ENCODE measurements at places on chromosomes 2 and 18.

- no peak for DNase-seq
These were observed 441.1 kb downstream of the LRATD1 start for GRCh38 chr2:15073664-15074063.

DNA sequence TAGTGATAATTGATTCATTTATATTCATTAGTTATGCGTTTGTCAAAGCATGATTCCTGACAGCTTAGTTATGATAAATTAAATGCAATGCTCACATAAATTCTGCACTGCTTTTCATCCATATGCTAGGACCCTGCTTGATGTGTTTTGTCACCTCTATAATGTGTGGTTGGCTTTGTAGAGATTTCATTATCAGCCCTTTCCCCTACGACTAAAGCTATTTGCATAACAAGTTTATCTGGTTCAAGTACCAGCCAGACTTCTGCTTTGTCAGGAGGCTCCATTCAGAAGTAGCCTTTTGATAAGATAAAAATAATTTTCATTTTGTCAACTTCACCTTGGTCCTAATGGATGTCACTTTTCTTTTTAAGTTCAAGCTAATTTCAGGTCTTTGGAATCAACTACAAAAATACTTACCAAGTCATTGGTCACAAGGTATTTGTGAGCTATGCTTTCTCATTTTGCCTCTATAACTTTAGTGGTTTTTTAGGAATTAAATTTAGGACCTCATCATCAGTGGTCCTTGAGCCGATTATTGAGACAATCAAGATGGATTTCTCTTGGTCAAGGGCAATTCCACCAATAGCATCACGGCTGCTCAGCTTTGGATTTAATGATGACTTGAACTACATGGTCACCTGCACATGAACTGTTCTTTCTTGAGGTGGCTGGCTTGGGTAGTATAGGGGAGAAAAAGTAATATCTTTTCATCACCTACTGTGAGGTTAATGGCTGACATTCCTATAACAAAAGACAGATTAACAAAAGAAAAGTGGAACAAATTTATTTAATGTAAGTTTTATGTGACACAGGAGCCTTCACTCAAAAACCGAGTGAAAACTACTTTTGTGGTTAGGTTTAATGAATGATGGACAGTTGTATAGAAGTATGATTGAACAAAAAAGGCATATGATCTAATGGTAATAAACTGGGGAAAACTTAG lies 162.1 kb downstream of the MYO3B start:
- no peak for DNase-seq

GRCh38 chr18:47420130-47420529 lies 168.7 kb upstream of the SKOR2 start:
- peak; percentile 70 for DNase-seq

GRCh38 chr2:16962505-16962904 lies 296.9 kb upstream of the CYRIA start:
- DNase-seq = no peak

GRCh38 chr2:216574046-216574445 lies 59.2 kb upstream of the IGFBP2 start:
- no peak for DNase-seq

DNA sequence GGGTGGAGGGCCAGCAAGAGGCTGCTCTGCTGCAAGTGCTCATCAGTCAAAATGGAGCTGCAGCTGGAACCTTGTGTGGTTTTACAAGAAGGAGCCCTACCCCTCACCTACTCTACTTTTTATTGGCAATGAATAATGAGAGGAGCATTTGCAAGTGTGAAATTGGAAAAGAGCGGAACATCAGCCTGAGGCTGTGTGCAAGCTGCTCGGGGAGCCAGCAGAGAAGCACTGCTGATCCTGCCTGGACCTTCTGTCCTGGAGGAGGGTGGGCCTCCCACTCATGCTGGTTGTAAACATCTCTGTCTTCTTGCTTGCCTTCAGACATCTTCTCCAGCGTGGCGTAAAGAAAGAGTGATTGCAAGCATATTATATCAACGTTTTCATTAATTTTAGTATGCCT lies 256.2 kb downstream of the DLGAP1 start:
- no peak for DNase-seq

DNA sequence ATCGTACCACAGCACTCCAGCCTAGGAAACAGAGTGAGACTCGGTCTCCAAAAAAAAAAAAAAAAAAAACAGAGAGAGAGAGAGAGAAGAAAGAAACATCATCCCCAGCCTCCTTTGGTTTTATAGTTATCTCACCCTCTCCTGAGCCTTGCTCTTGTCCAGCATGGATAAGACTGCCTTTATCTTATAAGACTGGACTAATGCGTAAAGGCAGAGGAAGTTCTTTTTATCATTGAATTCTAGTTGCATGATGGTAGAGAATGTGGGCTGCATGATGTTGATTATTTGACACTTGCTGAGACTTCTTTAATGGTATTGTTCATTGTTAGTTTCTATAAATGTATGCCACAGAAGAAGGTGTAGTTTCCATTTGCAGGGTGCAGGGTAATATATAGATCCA lies 124.4 kb downstream of the ZBTB7C start:
- DNase-seq = no peak

All from OCI-LY7 (cell line).